ENCODE measurements at places on chromosomes 3 and 15. TPM values are rescaled to one million over a fixed set of nuclear protein-coding genes. Genes with fewer than 3 reads are reported as not detected.

- no peak for DNase-seq
These were observed 68.1 kb upstream of the NMNAT3 start for GRCh38 chr3:139745831-139746230.

DNA sequence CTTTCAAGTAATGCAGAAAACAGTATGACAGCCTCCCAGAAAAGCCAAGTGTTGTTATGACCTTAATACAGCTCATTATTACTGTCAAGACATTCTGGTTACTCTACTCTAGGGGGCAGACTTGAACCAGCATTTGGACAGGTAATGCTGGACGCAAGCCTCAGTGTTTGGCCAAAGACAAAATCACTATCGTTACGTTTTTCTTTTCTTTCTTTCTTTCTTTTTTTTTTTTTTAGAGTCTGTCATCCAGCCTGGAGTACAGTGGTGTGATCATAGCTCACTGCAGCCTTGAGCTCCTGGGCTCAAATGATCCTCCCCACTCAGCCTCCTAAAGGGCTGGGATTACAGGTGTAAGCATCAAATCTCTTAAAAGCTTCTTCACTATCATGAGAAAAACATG is 29.4 kb upstream of the TMEM45A start:
- DNase-seq, result no peak

DNA sequence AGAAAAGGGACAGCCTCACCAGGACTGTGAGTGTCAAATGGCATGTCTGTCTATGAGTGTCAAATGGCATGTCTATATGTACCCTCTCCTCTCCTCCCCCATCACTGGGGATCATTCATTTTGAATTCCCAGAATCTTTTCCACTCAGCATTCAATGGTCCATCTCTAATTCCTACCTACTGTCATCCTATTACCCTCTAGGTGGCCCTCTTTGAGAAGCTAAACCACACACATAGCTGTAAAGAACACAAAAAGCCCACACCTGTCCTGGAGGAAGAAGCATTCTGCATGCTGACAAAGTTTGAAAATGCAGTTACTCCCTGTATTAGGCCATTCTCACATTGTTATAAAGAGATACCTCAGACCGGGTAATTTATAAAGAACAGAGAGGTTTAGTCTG is 46.2 kb upstream of the PYDC2 start:
- no peak for DNase-seq

GRCh38 chr3:108495717-108496116 is 14.7 kb downstream of the MYH15 start:
- no peak for DNase-seq

SELENOK gene
- total RNA-seq, result 24.9 TPM

- no peak for DNase-seq
These were observed 107.7 kb downstream of the CHCHD4 start for GRCh38 chr3:14016900-14017475.

AQP9 gene
- total RNA-seq, result 103 TPM

NR1I2 gene
- 121 TPM for total RNA-seq

RARB gene
- 2.4 TPM for total RNA-seq

GRCh38 chr3:132783152-132783551 is 60.9 kb upstream of the NPHP3 start:
- DNase-seq, result no peak

ANKRD63 gene
- not detected for total RNA-seq

DNA sequence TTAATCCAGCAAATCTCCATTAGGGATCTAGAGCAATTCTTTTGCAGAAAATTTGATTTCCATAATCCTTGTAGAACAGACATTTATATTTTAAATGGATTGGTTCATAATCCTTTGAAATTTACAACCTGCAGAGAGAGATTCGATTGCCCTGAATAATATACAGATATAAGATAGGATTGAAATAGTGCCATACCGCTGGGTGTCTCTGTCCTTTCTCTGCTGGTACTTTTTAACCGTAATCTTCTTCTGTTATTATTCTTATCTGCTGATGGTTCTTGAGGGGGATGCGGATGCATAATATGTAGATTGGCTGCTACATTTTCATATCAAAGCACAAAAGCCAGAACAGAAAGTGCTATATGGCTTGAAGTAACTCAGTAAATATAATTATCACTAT is 182.2 kb downstream of the CFAP20DC start:
- DNase-seq, result no peak

TRH gene
- not detected for total RNA-seq

SLTM gene
- 44.8 TPM for total RNA-seq

DNA sequence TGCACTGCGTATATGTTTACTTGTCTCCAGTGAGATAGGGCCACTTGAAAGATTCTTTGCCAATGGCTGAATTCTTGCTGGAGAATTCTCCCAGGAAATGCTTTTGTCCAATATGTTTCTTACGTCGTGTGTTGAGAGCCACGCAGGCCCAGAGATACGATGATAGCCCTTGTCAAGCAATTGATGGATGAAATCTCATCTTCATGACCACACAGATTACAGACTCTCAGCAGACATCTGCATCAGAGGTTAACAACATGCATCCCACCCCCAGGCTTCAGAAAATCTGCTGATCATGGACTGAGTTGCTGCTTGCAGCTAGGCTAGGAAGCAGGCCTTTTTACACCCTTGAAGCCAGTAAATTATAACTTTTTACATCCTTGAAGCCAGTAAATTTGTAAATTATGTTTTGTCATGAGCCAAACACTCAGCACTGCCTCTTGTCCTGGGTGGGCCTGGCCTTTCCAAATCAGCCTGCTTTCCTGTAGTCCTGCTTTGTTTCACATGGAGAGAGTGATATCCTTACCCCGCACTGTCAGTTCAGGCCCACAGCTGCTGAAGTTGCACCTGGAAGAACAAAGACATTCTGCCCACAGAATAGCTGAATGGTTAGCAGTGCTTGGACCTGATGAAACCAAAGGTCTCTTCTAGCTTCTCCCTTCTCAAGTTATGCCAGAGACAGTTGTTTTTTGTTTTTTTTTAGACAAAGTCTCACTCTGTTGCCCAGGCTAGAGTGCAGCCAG is 84.4 kb downstream of the GPR156 start:
- no peak for DNase-seq

GRCh38 chr3:51876186-51876585 is 785 bp upstream of the IQCF5 start:
- no peak for DNase-seq

GOLGA8G gene
- not detected for total RNA-seq

GABRB3 gene
- 1.2 TPM for total RNA-seq

- DNase-seq, result no peak
These were observed 26.6 kb downstream of the SLC28A1 start for GRCh38 chr15:84910928-84911623.

DNA sequence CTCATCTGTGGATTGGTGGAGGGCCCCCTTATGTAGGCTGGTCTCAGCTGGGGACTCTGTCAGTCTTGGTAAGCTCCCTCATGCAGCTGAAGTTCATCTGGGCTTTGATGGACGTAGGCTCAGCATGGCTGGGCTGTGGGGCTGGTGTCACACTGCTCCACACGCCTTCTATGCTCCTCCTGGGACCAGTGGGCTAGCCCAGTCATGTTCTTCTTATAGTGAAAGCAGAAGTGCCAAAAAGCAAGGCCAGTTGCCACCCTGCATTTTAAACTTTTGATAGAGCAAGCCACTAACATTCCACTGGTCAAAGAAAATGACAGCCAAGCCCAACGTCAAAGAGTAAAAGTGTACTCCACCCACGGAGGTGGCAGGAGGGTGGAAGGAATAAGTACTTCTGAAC is 165.5 kb downstream of the MEX3B start:
- DNase-seq, result no peak

SERPINI2 gene
- not detected for total RNA-seq

SH3GL3 gene
- 0.23 TPM for total RNA-seq

GRCh38 chr15:50318697-50319096 is 36.3 kb downstream of the GABPB1 start:
- DNase-seq, result no peak

TERC gene
- 207 TPM for total RNA-seq

CCDC39 gene
- under 0.01 TPM for total RNA-seq

DNA sequence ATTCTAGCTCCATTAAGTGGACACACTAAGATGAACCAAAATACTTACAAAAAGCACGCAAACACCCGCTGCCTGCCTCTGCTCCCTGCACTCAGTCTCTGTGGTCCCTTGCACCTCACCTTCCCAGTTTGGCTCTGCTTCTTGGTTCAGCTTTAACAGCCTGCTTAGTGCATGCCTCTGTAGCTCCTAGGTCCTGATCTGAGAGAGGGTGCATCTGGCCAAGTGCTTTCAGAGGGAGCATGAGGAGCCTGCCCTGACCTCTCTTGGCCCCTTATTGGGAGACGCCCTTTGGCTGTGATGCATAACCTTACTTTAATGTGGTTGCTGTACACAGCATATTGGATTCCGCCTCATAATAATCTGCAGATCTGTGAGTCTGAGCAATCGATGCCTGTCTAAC is 21.2 kb upstream of the ATP10A start:
- no peak for DNase-seq

LTF gene
- 14.7 TPM for total RNA-seq

DNA sequence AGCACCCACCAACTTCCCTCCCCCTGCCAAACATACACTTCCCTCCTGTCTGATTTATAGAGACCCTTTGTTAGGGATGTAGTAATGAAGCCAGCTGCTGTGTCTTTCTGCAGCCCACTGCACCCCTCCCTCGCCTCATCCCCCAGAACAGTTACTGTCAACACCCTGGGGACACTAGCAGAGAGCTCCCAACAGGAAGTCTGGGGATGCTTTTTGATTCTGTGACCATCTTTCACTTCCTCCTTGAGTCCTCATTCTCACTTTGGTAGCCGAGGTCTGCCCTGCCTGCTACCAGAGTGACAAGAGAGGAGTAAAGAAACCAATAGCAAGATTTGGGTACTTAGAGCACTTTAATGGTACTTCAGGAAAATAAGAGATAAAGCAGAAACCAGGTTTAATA is 201.6 kb downstream of the SATB1 start:
- no peak for DNase-seq

- DNase-seq, result no peak
These were observed 49.8 kb upstream of the SSR3 start for GRCh38 chr3:156604642-156605144.

- DNase-seq, result peak; percentile 66
These were observed at the start of gene GATA2 for GRCh38 chr3:128492671-128493569. Gene GATA2 (minus strand): TSS chr3:128493201. CDS start chr3:128487031, 6,170 bp downstream.

- DNase-seq, result no peak
These were observed 237.0 kb upstream of the LRTM1 start for GRCh38 chr3:55164876-55165275.

- DNase-seq, result no peak
These were observed 75.9 kb downstream of the KLF13 start for GRCh38 chr15:31402511-31403056.

DNA sequence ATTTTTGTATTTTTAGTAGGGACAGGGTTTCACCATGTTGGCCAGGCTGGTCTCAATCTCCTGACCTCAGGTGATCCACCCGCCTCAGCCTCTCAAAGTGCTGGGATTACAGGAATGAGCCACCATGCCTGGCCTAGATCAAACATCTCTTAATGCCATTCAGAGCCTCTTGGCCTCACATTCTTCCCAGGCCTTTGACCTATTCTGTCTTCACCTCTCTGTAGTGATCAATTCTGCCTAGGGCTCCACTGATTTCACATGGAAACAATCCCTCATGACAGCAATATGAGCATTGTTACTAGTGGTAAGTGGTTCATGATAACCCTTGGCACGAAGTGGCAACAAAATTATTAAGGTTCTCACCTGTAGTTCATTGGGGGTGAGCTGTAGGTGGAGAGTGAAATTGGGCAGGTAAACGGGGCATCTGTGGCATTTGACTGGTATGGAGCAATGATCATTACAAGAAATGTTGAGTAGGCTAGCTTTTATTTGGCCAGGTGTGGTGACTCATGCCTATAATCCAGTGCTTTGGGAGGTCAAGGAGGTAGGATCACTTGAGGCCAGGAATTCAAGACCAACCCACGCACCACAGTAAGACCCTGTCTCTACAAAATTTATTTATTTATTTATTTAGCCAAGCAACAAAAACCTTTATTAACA is 4.8 kb upstream of the ARPIN start:
- DNase-seq, result no peak

Data from liver (tissue), 10 donors.